ENCODE measurements at places on chromosomes 3 and 15. TPM values are rescaled to one million over a fixed set of nuclear protein-coding genes. Genes with fewer than 3 reads are reported as not detected.

Gene ILDR1
- 1.9 TPM for total RNA-seq

Gene TAGLN3
- 6.4 TPM for total RNA-seq

Gene FOXB1
- not detected for total RNA-seq

Gene TMEM158
- 8.8 TPM for total RNA-seq

Gene AP2M1
- total RNA-seq: 249 TPM

Gene TYRO3
- 5.7 TPM for total RNA-seq

Gene NTRK3
- not detected for total RNA-seq

Gene ELL3
- 17.1 TPM for total RNA-seq

Gene IL20RB
- 56.7 TPM for total RNA-seq

Gene FSTL1
- 69.8 TPM for total RNA-seq

Gene TRPM1
- total RNA-seq: 0.07 TPM

Gene EFCC1
- not detected for total RNA-seq

Gene KIF23
- 27.7 TPM for total RNA-seq

Gene CNTN4
- not detected for total RNA-seq

Gene CHRNA7
- total RNA-seq: 0.28 TPM

Gene TGM5
- total RNA-seq: 0.92 TPM

Gene PAK6
- 39.2 TPM for total RNA-seq

Gene SNX33
- total RNA-seq: 17.5 TPM

Gene EOMES
- not detected for total RNA-seq

Gene PLAAT1
- 2.0 TPM for total RNA-seq

Gene PRSS50
- total RNA-seq: not detected
